T-helper 2 cell (primary cell): ENCODE measurements at places on chromosomes 12 and 14.

- no peak for DNase-seq
Observed at GRCh38 chr12:1668833-1669543, 21.9 kb upstream of the ADIPOR2 start.

DNA sequence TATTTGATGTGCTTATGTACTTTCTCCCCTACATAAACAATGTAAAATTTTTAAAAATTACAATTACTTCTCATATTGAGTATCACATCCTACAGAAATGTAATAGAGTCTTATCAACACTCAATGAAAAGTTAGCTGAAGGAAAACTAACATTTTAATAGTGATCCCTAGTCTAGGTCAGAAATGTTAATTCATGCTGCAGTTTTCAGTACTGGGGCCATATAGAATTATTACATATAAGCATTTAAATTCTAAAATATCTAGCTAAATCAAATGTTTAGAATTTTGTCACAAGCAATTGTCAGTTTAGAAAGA is 37.8 kb downstream of the SLC6A15 start:
- no peak for DNase-seq

DNA sequence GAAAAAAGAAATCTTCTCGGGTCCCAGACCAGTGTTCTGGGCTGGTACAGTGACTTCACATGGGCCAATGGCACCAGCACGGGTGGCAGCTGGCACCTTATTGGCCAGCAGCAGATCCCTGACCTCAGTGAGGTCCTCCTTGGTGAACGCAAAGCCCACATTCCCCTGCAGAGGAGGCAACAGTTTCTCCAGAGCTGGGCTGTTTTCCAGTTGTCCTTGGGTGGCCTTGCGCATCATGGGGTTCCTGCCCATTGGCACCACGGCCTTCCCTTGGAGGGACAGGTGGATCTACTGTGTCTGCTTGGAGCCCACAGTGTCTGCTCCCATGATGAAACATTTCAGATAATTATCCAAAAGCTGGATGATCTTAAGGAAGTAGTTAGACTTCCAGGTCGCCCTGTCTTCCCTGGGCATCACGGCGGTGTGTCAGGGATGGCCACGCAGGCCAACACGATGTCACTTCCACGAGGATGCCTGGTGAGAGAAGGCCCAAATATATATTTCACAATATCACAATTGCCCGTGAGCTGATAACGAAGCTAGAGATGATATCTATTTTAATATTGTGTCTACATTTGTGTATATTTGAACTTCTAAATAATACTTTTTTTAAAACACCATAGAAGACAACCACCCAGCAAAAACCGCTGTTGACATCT is 15.8 kb downstream of the NFKBIA start:
- DNase-seq = no peak

GRCh38 chr12:130073721-130074120 is 88.5 kb upstream of the FZD10 start:
- no peak for DNase-seq

GRCh38 chr12:27823038-27823437 is 43.0 kb upstream of the MANSC4 start:
- peak; percentile 53 for DNase-seq

DNA sequence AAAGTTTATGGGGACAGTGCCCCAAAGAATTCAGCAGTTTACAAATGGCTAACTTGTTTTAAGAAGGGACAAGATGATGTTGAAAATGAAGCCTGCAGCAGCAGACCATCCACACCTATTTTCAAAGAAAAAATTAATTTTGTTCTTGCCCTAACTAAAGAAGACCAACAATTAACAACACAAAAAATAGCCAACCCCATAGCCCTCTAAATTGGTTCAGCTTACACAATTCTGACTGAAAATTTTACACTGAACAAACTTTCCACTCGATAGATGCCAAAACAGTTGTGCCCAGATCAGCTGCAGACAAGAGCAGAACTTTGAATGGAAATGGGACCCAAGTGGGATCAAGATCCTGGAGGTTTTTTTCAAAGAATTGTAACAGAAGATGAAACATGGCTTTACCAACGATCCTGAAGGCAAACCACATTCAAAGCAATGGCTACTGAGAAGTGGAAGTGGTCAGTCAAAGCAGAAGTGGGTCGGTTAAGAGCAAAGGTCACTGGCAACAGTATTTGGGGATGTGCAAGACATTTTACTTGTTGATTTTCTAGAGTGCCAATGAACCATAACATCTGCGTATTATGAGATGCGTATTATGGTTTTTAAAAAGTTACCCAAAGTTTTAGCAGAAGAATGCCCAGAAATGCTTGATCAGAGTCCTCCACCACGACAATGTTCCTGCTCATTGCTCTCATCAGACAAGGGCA is 30.0 kb downstream of the SLC39A9 start:
- no peak for DNase-seq

- DNase-seq = no peak
Observed at GRCh38 chr12:92362126-92362525, 216.5 kb upstream of the BTG1 start.

DNA sequence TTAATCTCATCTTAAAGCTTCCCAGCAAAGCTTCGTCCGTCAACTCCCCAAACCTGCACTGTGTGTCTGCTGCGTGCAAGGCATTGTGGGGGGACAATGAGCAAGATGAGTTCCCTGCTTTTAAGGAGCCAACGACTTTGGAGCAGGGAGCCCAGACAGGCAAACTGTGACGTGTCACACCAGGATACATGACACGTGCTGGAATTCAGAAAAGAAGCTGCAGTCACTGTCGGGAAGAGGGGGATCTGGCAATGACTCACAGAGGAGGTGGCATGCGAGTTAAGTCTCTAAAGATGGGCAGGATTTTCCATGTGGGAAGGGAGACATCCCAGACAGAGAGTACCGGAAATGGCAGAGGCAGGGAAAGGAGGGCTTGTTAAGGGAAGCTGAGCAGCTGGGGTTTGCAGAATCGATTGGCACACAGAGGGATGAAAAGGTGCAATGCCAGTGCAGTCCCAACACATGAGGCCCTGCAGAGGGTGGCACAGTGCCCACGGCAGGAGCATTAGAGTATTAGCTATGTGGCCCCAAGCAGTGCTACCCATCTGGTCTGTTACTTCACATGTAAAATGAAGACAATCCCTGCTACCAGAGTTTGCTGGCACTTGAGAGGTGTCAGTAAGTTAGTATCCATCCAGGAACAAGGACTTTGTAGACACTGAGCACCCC is 52.9 kb downstream of the SETD3 start:
- no peak for DNase-seq

DNA sequence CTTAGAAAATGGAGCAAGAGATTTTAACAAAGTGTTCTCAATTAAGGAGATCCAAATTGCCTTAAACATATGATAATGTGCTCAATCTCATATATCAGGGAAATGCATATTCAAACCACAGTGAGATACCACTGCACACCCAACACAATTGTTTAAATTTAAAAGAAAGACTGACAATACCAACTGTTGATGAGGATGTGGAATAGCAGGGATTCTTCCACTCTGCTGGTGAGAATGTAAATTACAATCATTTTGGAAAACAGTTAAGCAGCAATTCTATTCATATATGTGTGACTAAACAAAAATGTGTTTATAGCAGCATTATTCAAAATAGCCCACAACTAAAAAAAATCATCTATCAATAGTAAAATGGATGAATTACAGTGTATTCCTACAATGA is 144.2 kb downstream of the KICS2 start:
- DNase-seq = no peak

GRCh38 chr12:124566161-124566996 is 1.0 kb downstream of the NCOR2 start:
- peak; percentile 64 for DNase-seq

DNA sequence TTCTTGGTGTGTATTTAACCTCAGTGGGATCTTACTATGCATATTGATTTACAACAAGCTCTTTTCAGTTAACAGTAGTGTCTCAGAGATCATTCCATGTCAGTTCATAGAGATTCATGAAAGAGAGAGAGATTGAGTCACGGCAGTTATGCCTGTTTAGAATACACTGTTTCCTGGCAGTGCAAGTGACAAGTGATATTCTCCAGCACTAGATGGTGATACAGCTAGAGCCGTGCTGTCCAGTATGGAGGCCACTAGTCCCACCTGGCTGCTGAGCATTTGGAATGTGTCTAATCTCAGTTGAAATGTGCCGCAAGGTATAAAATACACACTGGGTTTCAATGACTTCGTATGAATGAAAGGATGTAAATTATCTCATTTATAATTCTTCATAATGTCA is 184.4 kb downstream of the SUDS3 start:
- DNase-seq = no peak

DNA sequence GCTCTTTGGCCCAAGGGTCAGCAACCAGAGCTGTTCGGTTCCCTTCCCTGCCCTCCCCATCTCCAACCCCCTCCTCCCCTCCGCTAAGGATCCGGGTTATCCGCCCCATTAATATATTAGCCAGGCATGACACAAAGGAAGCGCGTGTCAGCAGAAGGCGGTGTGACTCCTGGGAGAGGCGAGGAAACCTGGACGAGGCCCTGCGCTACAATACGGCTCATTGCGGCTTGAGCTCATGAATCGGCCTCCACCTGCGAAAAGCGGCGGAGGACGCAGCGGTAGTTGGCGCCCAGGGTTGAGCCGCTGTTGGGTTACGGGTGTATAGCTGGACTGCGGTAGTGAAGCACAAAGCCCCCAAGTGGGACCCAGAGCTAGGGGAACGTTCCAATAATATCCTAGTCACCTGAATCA is 9.9 kb downstream of the FOXA1 start:
- no peak for DNase-seq

DNA sequence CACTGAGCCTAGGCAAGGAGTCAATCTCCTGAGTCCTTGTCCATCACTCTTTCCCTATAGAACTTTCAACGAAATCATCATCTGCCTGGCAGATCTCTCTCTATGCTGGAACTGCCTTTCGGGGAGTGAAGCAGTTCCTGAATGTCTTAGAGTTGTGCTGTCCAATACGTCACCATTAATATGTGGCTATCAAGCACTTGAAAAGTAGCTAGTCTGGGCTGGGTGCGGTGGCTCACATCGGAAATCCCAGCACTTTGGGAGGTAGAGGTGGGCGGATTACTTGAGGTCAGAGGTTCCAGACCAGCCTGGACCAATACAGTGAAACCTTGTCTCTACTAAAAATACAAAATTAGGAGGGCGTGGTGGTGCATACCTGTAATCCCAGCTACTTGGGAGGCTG is 35.1 kb downstream of the NRDE2 start:
- no peak for DNase-seq

DNA sequence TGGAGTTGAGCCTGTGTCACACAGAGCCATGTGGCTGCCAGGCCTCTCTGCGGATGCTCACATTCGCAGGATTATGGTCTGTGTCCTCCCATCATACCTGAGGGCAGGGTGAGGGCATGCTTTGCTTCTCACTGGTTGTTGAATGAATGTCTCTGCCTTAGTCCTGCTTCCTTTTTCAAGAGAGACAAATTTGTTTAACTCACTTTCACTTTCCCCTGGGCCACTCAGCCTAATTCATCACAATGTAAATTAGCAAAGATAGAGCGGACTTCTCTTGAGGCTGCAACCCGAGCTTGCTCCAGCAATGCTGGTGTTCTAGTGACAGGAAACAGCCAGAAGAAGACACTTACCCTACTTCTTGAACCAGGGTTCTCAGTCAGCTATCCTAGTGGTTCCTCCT is 35.5 kb upstream of the PAX9 start:
- DNase-seq = no peak

- no peak for DNase-seq
Observed at GRCh38 chr14:103886304-103887169, 39.2 kb upstream of the PPP1R13B start.

DNA sequence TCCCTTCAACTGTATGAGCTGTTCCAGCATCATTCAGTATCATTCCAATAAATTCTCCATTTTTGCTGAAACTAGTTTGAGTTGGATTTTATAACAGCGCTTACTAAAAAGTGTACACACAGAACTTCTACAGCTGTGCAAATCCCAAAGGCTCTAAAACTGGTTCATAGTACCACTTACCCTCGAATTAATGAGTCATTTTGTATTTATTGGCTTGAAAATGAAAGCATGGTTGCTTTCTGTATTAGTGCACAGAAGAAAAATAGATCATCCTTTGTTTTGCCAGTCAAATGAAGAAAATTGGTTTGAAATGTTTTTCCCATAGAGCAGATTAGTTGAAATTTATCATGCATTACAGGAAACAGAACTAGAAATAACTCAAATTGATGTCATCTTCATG is 268.3 kb upstream of the CPNE8 start:
- no peak for DNase-seq

GRCh38 chr14:85248881-85249635 is 280.9 kb upstream of the FLRT2 start:
- DNase-seq = no peak

DNA sequence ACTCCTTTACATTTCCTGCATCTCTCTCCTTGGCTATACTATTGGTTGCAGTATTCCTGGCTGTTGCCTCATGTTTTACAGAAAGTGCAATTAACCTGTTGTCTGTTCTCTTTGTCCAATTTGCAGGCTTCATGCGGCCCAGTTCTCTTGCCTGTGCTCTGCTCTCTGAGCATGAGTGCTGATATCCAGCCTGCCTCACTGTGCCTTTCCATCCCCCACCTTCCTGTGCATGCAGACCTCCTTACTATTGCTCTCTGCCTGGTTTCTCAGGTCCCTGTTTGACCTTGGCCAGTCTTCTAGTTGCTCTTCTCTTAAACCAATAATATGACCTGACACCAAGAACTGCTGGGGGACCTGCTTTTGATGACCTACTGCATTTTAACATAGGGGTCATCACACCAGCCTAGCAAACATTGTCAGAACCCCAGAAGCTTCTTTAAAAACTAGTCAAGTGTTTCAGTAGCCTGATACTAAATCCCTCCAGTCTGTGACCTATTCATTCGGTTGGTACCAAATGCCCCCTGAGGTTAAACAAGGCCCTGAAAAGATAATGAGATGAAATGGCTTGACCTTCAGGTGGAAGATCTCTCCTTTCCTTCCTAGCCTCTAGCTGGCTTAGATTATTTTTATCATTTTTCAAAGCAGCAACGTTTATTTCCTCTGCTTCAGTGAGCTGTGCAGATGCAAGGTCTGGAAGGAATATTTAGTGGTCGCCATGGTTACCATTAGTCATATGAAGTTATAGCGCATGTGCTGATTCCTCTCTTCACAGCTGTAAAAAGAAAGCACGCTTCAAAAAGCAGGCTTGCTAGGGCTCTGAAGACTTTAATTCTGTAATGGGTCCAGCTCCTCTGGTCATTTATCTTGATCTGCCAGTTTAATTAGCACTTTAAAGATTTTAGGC is 216.5 kb downstream of the PHLDA1 start:
- DNase-seq = no peak

- no peak for DNase-seq
Observed at GRCh38 chr12:34294137-34294536, 271.8 kb downstream of the ALG10 start.

- DNase-seq = no peak
Observed at GRCh38 chr14:22448035-22448904, 140.8 kb downstream of the DAD1 start.

DNA sequence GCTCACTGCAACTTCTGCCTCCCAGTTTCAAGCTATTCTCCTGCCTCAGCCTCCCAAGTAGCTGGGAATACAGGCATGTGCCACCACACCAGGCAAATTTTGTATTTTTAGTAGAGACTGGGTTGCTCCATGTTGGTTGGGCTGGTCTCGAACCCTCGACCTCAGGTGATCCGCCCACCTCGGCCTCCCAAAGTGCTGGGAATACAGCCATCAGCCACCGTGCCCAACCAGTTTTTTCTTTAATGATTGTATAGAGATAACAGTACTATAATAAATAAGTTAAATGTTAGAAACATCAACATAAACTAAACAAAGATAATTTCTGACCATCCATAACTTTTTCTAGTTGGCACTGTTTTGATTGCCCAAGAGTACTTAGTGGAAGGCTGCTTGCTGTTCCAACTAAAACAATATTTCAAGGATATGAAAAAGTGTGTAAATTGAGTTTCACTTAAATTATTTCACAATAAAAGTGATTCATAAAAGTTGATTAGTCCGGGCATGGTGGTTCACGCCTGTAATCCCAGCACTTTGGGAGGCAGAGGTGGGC is 5.6 kb downstream of the GON7 start:
- no peak for DNase-seq
